ENCODE measurements at places on chromosomes 3 and 15.

GRCh38 chr3:99747915-99748314 is 69.7 kb upstream of the CMSS1 start:
- DNase-seq, result no peak

- no peak for DNase-seq
Measured at GRCh38 chr3:197901626-197902025, 48.4 kb upstream of the RPL35A start.

GRCh38 chr3:146222204-146223046 is 28.5 kb downstream of the PLSCR4 start:
- no peak for DNase-seq

DNA sequence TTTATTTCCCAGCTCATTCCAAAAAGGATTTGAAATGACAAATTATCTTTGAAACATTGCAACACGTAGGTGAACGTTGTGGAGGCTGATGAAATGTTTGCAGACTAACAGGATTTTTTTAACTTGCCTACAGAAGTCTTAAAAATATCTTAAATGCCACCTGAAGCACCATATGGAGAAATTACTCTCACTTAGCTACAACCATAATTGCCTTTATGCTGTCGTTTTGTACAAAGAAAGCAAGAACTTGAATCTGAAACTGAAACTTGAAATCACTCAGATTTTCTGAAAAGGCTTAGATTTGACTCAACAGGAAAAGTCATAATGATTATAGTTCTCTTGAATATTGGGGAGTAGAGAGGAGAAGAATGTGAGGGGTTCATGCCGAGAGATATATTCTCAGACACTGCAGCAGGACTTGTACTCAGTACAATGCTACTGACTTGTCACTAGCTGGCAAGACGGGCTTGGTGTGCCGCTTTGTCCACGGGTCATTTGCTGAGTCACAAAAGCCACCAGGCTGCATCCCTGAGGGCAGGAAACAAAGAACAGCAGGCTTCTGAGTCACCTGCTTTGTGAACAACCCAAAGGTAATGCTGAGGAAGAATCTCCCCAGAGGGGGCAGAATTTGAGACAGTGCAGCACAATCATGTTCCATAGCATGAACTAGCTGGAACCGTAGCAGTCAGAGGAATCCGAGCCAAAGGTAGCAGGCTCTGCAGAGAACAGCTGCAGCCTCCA is 7.1 kb upstream of the FMN1 start:
- peak; percentile 69 for DNase-seq

GRCh38 chr3:24773798-24774197 is 279.1 kb upstream of the THRB start:
- DNase-seq, result peak; percentile 18

GRCh38 chr3:35200056-35200455 is 439.3 kb upstream of the ARPP21 start:
- no peak for DNase-seq

Measured in activated T-cell treated with anti-CD3 and anti-CD28 coated beads, Interleukin-2, amount 50 U/mL, for 72 hours (primary cell).